ENCODE measurements at places on chromosomes 1 and 21. TPM values are rescaled to one million over a fixed set of nuclear protein-coding genes. Genes with fewer than 3 reads are reported as not detected.

- no peak for DNase-seq
These were observed 138.5 kb upstream of the SYT6 start for GRCh38 chr1:114292194-114292593.

GRCh38 chr1:24081190-24081589 is 30.7 kb downstream of the MYOM3 start:
- no peak for DNase-seq

- DNase-seq, result no peak
These were observed 2.5 kb downstream of the RHOC start for GRCh38 chr1:112704391-112704933.

DNA sequence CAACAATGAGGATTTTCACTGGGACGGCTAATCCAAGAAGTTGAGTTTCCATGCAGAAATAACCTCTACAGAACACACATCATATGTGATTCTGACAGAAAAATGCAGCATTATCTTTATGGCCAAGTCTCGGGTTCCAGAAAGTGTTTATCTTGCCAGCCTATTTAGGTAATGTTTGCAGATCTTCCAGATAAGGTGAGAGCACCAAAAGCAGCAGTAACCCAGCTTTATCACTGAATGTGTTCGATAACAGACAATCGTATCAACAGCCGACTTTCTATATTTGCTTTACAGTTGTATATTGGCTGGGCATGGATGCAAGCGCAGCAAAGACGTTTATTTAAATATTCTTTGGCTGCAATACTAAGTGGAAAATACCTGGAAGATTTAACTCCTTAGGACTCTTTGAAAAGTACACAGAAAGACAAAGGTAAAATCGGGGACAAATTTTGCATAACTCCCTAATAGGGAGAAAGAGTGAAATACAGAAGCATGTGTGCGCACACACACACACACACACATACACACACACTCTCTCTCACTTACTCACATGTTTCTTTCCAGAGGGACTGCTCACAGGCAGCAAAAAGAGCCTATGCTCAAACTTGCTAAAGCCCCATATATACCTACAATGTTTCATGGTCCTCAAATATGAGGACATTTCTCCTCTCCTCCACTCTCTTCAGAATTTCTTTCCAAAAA is 3.0 kb upstream of the CTSK start:
- DNase-seq, result no peak

Gene ABCA4
- polyA plus RNA-seq, result 0.81 TPM

Data from right lung (tissue), 10 donors.